ENCODE measurements at places on chromosomes 13 and 19.

- DNase-seq, result peak; percentile 33
Observed at GRCh38 chr19:45075301-45076028, 813 bp downstream of the ZNF296 start.

GRCh38 chr13:60407095-60407494, 10.1 kb downstream of the TDRD3 start:
- DNase-seq, result no peak

DNA sequence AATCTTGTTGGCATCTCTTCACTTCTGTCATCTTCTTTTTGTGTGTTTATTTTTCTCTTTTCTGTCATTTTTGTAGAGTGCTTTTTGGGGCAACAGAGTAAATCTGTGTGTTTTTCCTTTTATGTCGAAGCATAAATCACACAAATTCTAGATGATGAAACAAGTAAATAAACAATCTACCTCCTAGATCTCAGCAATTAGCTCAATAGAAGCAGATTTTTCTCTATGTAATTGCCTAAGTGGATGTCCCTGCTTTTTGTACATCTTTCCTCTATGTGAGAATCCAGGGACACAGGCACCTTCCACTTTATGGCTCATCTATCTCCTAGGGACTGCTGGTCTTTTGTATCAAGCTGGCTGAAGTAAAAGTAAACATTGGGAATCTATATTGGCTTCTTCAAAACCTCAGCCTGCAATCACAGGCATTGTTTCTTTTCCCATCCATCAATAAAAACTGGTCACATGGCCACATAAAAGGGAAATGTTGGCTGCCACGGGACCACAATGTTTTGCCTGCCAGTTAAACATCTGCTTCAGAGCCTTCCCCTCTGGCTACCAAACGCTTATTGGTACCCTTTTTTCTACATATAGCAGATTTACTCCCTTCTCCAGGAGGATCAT, 323.8 kb downstream of the LMO7 start:
- DNase-seq, result no peak

DNA sequence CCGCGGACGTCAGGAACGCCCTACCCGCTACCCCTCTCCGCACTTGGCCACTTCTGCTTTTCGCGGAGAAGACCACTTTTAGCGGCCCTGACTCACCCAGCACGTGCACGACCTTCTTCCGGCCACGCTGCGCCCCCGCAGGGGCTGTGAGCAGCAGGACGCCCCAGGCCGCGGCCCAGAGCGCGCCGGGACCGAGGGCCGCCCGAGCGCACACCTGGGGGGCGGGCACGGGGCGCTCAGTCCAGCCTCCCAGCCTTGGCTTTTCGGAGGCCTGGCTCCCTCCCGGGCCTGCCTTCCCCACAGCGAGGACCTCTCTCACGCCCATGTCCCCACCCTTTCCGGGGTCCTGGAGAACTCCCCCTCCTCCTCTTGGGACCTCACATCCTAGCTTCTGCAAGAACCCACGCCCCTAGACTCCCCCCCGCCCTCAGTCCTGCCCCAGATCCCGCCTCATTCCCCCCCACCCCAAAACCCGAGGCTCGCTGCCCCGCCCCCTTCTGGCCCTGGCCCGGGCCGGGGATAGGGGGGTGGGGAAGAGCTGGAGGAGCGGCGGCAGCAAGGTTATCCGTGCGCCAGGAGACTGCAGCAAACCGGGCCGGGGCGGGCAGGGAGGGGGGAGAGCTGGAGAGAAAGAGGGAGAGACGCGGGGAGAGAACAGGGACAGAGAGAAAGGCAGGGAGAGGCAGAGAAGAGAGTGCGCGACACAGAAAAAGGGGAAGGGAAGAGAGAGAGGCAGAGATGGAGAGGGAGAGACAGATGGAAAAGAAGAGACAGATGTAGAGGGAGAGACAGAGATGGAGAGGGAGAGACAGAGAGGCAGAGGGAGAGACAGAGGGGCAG, 11.5 kb downstream of the TM6SF2 start:
- no peak for DNase-seq

DNA sequence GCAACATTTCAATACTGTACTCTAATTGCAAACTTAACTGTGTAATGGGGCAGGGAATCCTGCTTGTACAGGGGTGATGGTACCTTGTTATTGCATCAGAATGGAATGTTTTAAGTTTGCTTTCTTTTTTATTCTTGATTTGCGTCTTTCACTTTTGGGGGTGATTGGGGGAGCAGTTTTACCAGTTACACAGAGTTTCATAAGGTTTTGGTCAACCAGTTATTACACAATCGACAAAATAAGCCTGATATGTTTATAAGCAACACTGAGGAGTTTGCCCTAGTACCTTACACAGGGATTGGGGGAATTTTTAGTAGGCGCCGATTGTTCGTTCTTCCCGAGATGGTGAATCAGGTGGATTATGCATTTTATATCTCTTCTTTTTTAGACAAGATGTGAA, 2.7 kb downstream of the KLF5 start:
- DNase-seq, result no peak

- no peak for DNase-seq
Observed at GRCh38 chr19:2512523-2513431, 36.9 kb downstream of the GADD45B start.

- DNase-seq, result no peak
Observed at GRCh38 chr19:2992958-2993357, 15.6 kb downstream of the TLE6 start.

Measured in fibroblast of skin of back (primary cell).